ENCODE measurements at places on chromosomes 6 and 20.

GRCh38 chr20:43537921-43538877, 20.6 kb upstream of the SGK2 start:
- DNase-seq = peak; percentile 64

DNA sequence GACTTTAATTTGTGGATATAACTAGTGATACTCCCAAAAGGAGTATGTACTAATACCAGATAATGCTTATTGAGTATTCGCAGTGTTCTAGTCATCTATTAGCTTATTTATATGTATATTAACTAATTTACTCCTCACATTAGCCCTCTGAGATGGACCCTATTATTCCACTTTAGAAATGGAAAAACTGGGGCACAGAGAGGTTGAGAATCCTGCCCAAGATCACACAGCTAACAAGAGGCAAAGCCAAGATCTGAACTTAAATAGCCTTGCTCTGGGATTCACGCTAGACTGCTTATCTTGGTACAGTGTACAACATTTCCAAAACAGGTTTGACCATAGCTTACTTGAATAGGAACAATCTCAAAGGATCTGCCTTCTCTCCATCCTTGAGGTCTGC, 8.5 kb upstream of the SPO11 start:
- DNase-seq = no peak

DNA sequence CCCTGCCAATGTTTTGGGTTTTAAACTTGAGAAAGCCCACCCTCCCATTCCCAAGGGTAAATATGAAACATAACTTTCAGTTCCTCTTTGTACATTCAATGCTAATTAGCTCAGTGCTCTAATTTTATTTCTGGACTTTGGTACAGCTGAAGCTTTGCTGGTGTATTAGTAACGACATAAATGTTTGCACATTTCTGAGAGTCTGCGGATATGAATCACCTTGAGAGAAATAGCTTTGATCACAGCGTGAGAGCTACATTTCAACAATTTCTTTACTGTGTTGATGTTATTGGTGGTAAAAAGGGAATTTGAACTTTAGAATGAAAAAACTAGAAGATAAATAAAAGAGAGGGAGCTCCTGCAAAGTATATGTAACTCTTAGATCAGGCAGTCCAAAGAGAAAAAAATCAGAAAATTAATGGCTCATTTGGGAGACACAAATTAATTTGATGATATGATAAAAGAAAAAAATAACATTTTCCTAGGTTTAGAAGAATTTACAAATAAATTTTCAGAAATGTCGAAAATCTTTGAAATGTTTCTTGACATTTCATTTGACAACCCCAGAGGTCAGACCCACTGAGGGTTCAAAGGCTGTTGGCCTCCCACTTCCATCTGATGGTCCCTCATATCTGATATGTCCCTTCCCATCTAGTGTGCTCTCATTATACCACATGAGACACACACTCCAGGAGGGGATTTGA, 38.5 kb upstream of the CAP2 start:
- DNase-seq = no peak

GRCh38 chr6:113723182-113723581, 134.0 kb upstream of the MARCKS start:
- peak; percentile 6 for DNase-seq

DNA sequence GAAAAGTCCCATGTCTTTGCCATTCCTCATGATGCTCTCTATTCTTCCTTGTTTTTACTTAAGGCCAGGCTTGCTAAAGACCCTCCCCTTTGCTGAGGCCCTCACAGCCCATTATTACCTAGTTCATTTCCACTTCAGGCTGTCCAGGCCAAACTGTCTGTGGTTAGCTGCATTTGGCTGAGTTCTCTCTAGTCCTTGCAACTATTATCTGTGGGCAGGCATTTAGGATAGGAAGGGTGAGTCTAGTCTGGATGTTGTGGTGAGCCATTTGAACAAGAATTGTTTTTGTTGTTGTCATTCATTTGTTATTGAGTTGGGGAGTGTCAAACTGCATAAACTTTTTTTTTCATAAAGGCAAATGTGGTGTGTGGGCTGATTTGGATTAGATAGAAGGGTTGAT, 182.4 kb downstream of the CD109 start:
- DNase-seq = no peak

GRCh38 chr6:32845384-32845884, 1.6 kb upstream of the PSMB8 start:
- DNase-seq = peak; percentile 67

- DNase-seq = no peak
These were observed 568.7 kb upstream of the RNF217 start for GRCh38 chr6:124393536-124393935.

DNA sequence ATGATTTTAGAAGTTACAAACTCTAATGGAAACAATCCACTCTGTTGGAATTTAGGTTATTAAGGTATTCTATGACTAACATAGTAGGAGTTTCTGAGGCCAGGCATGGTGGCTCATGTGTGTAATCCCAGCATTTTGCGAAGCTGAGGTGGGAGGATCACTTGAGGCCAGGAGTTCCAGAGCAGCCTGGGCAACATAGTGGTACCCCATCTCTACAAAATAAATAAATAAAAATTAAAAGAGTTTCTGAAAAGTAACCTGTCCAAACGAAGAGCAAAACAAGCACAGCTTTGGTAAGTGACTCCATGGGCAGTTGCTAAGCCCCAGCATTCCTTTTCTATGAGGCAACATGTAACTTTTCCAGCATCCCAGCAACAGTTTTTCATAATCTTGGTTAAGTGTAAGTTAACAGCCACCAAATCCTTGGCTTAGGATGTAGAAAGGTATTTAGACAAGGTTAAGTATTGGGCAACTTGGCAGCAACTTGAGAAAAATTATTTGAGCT, 86.3 kb downstream of the SOX4 start:
- DNase-seq = no peak

DNA sequence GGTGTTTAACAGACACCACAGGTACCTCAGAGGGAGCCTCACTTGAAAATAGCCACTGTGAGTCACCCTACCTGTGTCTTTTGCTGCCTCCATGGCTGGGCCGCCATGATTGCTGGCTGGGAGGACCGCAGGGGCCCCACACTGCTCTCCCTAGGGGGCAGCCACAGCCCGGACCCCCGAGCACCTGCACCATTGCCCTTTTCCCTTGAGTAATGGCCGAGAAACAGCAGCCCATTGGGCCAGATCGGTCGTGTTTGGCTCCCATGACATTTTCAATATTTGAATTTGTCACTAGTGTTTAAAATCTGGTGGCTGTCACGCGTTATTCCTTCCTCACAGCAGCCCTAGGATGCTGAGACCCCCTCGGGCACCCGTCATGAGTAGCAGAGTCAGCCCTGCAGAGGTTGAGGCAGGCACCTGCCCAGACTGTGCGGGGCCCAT, 6.7 kb downstream of the ZBP1 start:
- DNase-seq = no peak

- DNase-seq = no peak
These were observed 25.3 kb upstream of the TTPAL start for GRCh38 chr20:44450281-44450889.

DNA sequence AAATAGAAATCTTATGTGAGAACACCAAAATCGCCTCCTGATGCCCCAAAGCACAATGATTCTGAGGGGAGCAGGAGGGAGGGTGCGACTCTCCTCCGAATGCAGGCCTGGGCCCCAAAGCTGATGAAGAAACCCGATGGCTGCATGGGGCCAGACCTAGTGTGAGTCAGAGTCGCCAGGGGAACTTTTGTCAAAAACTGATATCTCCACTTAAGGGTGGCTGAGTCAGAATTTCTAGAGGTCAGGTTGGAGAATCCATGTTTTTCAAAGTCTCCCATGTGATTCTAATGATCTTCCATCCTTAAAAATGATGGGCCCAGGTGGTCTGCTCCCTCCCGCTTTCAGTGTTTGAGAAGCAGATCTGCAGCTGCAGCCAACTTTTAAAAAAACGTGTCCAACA, 172.8 kb downstream of the BACH2 start:
- no peak for DNase-seq

DNA sequence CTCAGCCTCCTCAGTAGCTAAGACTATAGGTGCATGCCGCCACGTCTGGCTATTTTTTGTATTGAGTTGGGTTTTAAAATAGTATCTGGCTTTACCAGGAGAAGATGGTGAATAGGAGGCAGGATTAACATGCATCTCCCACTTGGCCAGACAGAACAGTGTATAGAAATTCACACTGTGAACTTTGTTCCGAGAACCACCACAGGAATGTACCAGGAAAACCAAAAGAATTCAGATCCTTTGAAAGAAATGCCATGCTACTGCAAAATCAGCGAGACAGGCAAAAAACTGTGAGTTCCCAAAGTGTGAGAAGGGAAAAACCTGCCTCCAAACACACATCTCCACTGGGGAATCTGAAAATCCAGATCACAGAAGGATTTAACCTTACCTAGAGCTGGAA, 327.6 kb downstream of the NKAIN2 start:
- no peak for DNase-seq

DNA sequence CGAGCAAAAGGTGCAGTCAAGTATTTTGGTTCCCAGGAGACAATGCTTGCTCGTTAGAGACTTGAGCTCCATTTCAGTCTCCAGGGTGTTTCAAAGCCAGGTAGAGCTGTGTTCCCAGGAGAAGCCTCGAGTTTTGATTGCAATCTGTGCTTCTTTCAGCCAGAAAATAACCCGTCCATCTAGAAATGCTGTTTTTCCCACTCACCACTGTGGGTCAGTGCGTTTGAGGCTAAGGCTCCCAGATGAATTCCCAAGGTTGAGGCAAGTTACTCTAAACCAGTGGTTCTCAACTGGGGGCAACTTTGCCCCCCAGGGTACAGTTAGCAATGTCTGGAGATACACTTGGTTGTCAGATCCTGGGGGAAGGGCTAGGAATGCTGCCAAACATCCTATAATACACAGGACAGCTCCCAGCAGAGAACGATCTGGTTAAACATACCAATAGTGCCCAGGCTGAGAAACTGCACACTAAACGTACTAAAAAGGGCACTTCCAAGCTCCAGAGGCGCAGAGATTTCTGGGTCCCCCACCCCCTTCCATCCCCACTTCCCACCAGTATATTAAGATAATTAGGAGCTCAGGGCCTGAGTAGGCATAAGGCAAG, 13.8 kb downstream of the BMP7 start:
- DNase-seq = no peak

- DNase-seq = peak; percentile 92
These were observed 8.8 kb downstream of the SLC22A16 start for GRCh38 chr6:110467566-110468140.

DNA sequence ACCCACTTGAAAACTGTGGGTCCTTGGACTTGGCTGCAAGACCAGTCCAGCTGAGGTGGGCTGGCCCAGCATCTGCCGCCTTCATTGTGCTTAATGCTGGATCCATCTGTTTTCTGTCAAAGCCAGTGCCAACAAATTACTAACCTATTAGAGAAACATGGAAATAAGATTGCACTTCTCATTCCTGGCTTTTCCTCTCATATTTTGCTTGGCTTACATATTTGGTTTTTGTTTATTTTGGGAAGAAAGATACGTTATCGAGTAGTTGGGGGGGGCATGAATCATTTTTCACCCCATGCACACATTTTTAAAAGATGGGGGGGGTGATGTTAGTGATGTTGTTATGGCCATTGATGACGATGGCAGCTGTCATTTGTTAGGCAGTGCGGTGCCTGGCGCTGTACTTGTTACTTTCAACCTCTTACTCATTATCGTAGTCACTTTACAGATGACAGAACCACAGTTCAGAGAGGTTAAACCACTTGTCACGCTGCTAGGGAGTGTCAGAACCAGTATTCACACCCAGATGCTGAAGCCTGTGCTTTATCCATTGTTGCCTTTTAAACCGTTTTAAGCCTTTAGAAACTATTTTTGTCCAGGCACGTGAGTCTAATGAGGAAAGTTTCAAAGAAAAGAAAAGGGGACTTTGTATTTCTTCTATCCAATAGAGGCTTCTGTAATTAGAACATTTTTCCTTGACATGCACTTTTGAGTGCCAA, 180.0 kb downstream of the TMEM242 start:
- DNase-seq = no peak

GRCh38 chr6:86685230-86685797, 252.0 kb upstream of the HTR1E start:
- no peak for DNase-seq

GRCh38 chr6:109010705-109011102, 83.9 kb downstream of the SESN1 start:
- DNase-seq = no peak

DNA sequence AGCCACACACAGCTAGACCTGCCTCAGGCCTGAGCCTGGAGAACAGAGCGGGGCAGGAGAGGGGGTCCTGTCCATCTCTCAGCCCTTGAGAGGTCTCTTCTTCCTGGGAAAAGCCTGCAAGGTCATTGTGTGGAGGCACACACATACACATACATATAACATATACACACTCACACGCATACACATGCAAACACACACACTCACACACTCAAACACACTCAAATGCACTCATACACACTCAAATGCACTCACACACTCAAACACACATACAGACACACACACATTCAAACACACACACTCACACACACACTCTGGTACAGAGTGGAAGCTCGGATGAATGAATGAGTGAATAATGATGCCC, 515 bp downstream of the TLDC2 start:
- DNase-seq = no peak

GRCh38 chr6:3288711-3289663, 30.2 kb downstream of the PSMG4 start:
- DNase-seq = no peak

- peak; percentile 70 for DNase-seq
These were observed 37.9 kb upstream of the MAS1 start for GRCh38 chr6:159852877-159853276.

- peak; percentile 58 for DNase-seq
These were observed 259.6 kb downstream of the TBC1D7 start for GRCh38 chr6:13068586-13069210.

- no peak for DNase-seq
These were observed 193.8 kb downstream of the SMOC2 start for GRCh38 chr6:168634541-168635328.

DNA sequence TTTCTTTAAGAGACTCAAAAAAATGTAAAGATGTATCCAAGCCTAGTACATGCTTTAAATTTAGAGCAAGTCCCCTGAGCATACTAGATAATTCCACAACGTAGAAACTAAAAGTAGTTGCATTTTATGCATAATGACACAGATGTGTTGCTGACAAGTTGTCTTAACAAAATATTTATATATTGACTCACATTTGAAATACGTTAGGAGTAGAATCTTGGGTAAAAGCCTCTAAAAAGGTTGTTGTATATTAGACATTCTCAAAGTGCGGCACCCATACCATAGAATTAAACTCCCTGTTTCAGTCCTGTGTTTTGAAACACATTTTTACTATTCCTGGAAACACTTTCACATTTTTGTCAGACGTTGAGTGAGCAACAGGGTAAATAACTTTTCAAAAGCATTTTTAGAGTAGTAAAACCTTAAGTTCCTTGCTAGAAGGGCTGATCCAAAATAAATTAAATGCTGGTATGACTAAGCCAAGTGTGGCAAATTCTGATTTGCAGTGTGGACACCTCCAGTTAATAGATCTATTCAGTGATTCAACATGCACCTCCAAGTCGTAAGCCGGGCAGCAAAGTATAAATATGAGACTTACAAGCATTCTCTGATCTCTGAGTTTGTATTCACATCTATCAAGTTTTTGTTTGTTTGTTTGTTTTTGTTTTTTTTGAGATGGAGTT, 97.5 kb downstream of the GMDS start:
- no peak for DNase-seq

- DNase-seq = peak; percentile 19
These were observed 8.9 kb upstream of the UBE2V1 start for GRCh38 chr20:50121858-50122271.

GRCh38 chr6:6287415-6287814, 33.0 kb downstream of the F13A1 start:
- no peak for DNase-seq

- DNase-seq = peak; percentile 22
These were observed 1.6 kb downstream of the CLIC5 start for GRCh38 chr6:46014046-46014445.

Measured in hematopoietic multipotent progenitor cell treated with erythropoietin and hydrocortisone succinate and interleukin-3 and kit ligand, for 4 days (in vitro differentiated cells).